Uterus (tissue), 4 donors: ENCODE measurements at places on chromosomes 4 and X. TPM values are rescaled to one million over a fixed set of nuclear protein-coding genes. Genes with fewer than 3 reads are reported as not detected.

DNA sequence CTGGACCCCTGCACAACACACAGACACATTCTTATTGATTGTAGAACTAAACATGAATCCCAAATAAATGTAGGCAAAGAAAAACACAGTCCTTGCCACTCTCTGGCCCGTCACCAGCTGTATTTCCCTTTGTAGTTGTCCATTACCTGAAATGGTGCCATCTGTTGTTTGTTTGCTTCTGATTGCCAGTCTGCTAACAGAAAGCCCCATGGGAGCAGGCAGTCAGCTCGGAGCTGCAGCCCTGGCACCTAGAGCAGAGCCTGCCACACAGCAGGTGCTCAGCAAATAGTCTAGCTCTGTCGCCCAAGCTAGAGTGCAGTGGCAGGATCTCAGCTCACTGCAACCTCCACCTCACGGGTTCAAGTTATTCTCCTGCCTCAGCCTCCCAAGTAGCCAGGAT is 28.9 kb downstream of the CPLX1 start:
- DNase-seq = no peak

DNA sequence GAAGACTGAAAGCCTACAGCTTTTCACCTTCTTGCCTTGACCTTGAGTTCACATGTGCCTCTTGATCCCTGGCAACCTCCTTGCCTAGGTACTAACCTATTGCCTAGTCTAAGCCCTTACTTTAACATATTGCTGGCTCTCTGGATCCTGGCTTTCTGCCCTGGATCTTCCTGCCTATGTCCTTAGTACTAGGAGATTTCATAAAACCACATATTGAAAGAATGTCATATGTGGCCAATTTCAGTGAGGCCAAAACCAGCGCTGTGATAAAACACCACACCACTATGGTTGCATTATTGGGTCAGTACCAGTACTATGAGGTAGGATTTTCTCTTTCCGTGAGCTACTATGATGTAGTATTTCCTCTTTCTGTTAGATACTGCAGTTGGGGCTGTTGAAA is 80.4 kb downstream of the CT47B1 start:
- no peak for DNase-seq

TEC gene
- total RNA-seq = 2.3 TPM

SLC16A2 gene
- total RNA-seq = 26.1 TPM

DNA sequence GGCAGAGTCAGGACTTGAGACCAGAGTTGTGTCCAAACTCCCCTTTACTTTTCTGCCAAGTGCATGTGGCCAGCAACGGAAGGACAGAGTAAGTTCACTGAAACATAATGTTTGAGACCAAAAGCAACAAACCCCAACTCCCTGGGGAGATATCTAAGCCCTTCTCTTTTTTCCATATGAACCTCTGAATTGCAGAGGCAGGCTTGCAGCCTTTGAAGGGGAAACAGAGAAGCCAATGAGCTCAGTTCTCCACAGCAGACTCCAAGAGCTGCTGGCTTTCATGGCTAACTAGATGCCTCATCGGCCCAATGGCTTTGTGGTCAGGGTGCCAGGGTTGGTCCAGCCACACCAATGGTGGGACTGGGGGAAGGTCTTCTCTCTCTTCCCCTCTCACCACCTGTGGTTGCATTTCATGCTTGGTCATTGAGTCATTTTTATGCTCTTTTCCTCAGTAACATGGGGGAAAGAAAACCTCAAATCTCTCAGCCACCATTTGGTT is 34.0 kb downstream of the STARD8 start:
- no peak for DNase-seq
